ENCODE measurements at places on chromosomes 1 and 21.

DNA sequence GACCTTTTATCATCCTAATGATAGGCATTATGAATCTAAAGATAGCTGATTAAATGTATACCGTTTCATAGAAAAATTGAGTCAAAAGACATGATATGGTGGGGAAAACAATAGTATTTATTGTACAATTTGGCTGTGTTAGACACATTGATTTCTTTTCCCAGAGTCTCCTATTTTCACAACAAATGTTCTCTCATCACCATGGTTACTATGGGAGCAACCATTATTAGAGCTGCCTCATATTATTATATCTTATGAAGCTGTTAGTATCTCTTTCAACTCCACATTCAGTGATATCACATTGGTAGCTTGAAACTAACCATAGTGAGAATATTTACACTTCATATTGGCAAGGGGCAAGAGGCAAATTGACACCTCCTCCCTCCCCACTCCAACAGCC, 10.7 kb upstream of the CTH start:
- DNase-seq = no peak

DNA sequence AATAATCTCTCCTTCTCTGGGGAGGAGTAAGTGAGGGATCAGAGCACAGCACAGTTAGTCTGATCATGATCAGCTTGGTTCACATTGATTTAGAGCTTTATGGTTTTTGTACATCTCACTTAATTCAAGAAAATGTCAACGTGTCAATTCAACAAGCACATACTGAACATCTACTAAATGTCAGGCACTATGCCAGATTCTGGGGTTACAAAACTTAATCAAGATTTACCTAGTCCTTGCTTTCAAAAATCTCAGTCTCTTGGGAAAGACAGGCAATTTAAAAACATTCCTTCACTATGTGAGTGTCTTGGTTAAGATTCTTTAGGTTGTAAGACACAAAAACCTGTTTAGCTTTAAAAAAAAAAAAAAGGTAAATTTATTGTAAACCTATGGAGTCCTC, 181.4 kb downstream of the AK5 start:
- no peak for DNase-seq

GRCh38 chr1:156727492-156727891, 777 bp upstream of the METTL25B start:
- DNase-seq = no peak

GRCh38 chr1:92481971-92482664, 4.6 kb downstream of the GFI1 start:
- DNase-seq = no peak

DNA sequence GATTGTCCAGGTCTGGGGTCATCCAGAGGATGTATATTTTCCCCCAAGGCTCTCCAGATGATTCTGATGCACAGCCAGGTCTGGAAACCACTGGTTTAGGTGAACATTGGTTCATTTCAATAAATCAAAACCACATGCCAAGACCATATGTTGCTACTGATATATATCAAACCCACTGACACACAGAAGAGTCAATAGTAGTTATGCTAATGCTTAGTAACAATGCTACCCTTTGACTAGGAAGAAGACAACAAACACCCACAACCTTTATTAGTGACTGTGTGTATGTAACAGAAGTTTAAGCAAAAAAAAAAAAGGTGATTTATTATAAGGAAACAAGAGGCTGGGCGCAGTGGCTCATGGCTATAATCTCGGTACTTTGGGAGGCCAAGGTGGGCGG, 35.6 kb upstream of the POU2F1 start:
- no peak for DNase-seq

DNA sequence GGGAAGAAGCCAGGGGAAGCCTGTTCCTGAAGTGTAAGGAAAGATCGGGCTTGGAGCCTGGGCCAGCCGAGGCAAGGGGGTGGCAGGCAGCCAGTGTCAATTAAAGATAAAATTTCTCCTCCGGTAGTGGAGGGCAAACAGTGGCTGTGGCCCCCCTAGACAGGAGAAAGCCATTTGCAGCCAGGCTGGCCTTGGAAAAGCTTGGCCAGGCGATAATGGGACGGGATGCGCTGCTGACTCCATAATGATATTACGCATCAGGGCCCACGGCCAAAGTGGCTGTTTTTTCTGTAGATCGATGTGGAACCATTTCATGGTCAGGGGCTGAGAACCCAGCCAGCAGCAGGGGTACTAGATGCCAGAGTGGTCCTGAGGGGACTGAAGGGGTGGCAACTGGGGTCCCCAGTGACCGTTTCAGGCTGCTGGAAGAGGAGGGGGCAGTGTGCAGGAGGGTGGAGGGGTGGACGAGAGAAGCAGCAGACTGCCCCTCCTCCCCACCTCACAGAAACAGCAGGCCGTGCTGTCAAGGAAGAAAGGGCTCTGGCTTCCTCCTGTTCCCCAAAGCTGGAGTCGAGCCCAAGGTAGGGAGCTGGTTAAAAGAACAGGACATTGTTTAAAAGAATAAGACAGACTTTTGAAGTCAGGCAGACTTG, 25.2 kb downstream of the KCNC4 start:
- DNase-seq = no peak

GRCh38 chr1:85957760-85958159, 198.8 kb downstream of the COL24A1 start:
- DNase-seq = no peak

- DNase-seq = no peak
Measured at GRCh38 chr1:214164173-214164572, 116.8 kb upstream of the SMYD2 start.

GRCh38 chr1:19676438-19676922, 11.8 kb downstream of the HTR6 start:
- peak; percentile 32 for DNase-seq

- no peak for DNase-seq
Measured at GRCh38 chr21:37811711-37812110, 104.5 kb downstream of the KCNJ6 start.

- no peak for DNase-seq
Measured at GRCh38 chr1:15945011-15945831, 30.7 kb downstream of the ZBTB17 start.
